ENCODE measurements at places on chromosomes 7 and 10. TPM values are rescaled to one million over a fixed set of nuclear protein-coding genes. Genes with fewer than 3 reads are reported as not detected.

DNA sequence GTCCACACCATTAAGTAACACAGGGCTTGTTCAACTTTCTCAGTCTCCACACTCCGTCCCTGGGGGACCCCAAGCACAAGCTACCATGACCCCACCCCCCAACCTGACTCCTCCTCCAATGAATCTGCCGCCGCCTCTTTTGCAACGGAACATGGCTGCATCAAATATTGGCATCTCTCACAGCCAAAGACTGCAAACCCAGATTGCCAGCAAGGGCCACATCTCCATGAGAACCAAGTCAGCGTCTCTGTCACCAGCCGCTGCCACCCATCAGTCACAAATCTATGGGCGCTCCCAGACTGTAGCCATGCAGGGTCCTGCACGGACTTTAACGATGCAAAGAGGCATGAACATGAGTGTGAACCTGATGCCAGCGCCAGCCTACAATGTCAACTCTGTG lies 81.1 kb upstream of the SAMD8 start:
- DNase-seq, result no peak

GRCh38 chr7:37912756-37913155 lies 3.9 kb downstream of the SFRP4 start:
- DNase-seq, result no peak

- no peak for DNase-seq
Observed at GRCh38 chr10:93236393-93237040, 162.8 kb downstream of the CYP26A1 start.

GRCh38 chr10:108872854-108873253 lies 1050.5 kb downstream of the XPNPEP1 start:
- DNase-seq, result no peak

- DNase-seq, result no peak
Observed at GRCh38 chr10:17394854-17395253, 59.5 kb downstream of the ST8SIA6 start.

GRCh38 chr7:74173866-74174605 lies at the start of gene EIF4H:
Gene EIF4H (plus strand): TSS chr7:74174356. CDS start chr7:74174384, 28 bp downstream.
- peak; percentile 97 for DNase-seq

The NCAPG2 gene
- 5.6 TPM for total RNA-seq

The ANKRD30A gene
- total RNA-seq, result not detected
